Choroid plexus epithelial cell (primary cell): ENCODE measurements at places on chromosomes 3 and 15.

DNA sequence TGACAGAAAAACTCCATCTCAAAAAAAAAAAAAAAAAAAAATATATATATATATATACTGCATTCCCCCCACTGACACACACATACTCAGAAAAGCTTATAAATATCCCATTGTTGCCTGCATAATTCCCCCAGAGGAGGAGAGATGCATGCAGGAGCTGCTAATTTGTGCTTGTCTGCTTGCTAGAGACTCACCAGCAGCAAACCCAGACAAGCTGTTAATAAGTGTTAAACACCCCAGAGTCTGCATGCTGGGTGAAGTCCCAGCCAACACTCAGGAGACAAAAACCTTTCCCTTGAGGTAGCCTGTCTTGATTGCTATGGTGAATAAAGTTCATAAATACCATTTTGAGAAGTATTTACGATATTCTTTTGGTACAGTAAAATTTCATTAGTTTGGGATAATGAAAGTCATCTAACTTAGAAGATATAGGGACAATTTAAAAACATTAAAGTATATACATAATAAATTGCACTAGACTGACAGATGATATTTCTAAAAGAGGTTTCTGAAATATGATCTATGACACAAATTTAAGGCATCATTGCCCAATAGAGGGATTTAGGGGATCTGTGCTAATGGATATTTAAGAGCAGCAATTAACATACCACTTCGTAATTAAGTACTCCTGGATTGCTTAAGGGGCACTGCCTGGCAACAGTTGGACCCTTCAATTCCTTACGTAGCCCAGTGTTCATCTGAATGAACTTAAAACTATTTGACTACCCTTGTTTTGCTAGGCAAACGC lies 400.0 kb upstream of the C2CD4B start:
- DNase-seq = no peak

- no peak for DNase-seq
These were observed 290.8 kb downstream of the NEK10 start for GRCh38 chr3:27078246-27078913.

DNA sequence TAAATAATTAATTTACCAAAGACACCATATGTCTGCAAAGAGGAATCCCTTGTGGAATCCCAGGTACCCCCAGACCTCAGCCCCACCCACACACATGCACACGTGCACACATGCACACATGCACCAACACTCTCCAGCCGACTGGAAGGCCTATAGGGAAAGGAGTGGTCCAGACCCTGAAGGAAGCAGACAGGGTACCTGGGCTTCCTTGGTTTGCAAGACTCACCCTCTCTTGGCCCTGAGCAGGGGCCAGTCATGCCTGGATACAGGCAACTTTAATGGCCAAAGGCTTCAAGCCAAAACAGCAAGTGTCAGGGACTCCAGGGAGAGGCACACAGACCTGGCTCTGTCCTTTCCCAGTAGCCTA lies 8.9 kb upstream of the HAPLN3 start:
- DNase-seq = no peak

DNA sequence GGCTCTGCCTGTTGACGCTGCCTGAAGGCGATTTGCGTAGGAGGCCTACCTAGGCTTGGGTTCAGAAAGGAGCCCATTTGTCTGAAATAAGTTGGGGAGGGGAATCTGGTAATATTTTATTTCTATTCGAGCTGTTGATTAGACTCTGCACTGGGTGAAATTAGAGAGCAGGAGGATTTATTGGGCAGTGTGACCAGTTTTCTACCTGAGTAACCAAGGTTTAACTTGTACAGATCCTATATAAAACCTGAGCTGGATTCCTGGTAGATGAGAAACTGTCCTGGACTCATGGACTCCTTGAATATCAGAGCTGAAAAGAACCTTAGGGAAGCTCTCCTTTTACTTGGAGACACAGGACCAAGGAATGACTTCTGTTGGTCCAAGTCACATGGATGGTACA lies 19.6 kb upstream of the GPR156 start:
- no peak for DNase-seq

- no peak for DNase-seq
These were observed 26.5 kb downstream of the TSPAN3 start for GRCh38 chr15:77044228-77045042.

- peak; percentile 62 for DNase-seq
These were observed 54.7 kb downstream of the RPL22L1 start for GRCh38 chr3:170815340-170815739.

- DNase-seq = no peak
These were observed 17.6 kb upstream of the FRMD4B start for GRCh38 chr3:69403454-69403853.

DNA sequence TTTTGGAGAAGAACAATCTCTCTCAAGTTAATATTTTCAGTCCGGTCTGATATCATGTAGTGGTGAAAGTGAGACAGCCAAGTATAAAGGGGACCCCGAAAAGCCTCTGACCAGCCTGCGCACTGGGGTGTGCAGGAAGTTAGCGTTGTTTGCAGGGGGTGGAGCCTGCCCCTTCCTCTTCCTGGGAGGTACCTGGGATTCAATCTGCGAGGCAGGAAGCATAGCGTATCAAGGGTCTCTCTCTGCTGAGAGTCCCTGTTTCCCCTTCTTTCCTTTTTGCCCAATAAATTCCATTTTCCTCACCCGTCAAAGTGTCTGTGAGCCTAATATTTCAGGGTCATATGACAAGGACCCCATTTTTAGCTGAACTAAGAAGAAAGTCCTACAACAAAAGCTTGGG lies 44.8 kb upstream of the CBLB start:
- no peak for DNase-seq

DNA sequence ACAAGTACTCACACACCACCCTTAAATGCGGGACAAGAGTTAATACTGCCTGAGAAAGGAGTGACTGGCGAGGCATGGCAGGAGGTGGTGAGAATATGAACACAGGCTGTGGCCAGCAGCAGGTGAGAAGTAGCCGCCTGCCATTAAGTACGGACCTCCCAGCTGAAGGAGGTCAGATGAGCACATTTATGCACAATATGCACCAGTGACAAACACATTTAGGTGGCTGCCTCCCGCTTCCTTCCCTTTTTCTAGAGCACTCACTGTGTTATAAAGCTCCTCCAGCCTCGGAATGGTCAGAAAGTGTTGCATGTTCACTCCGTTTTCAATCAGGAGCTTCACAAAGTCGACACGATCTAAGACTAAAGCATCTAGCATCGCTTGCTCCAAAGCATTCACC lies 52.4 kb downstream of the TRPM1 start:
- DNase-seq = no peak

GRCh38 chr15:75051191-75051608 lies 27.8 kb downstream of the PPCDC start:
- DNase-seq = no peak

DNA sequence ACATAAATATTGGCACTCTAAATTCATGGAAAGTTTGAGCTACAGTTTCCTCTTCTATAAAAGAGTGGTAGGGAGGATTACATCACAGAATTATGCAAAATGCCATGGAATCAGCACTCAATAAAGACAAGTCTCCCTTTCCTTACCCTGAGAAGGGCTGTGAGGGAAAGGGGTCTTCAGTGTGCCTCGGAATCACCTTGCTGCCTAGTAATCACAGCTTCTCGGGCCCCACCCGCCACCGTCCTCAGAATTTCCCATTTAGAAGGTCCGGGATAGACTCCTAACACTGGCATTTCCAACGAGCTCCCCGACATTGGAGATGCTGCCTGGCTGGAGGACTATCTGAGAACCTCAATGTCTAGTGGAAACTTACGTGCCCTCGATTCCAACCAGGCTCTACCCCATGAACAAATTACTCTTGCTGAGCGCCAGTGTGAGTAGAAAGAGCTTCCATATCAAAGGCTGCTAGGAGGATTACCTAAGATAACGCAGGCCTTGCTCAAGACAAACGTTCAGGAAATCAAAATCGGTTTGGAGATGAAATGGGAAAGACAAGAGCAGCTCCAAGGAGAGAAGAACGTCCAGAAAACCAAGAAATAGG lies 92.1 kb upstream of the CHD2 start:
- peak; percentile 31 for DNase-seq

DNA sequence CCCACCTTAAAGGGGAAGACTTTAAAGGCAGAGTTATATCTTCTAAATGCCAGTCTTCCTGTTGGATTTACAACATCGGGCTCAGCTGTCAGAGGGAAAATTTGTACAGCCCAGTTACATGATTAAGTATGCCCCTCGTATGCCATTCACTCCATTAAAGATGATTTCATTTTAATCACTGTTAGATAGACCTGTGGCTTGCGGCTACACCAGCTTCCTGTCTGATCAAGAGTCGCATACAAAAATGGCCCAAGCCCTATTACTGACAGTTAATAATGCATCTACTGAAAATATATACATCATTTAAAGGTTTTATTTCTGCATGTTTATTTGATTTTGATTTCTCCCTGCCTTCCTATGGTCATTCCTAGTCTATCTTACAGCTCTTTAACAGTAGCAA lies 7.1 kb downstream of the EIF4E3 start:
- no peak for DNase-seq

GRCh38 chr15:98164571-98164970 lies 204.1 kb downstream of the ARRDC4 start:
- no peak for DNase-seq

GRCh38 chr3:108931035-108931434 lies 22.6 kb downstream of the GUCA1C start:
- DNase-seq = no peak

- DNase-seq = no peak
These were observed 79.2 kb downstream of the ABHD5 start for GRCh38 chr3:43769885-43770425.

GRCh38 chr3:42052132-42052483 lies 39.0 kb upstream of the TRAK1 start:
- DNase-seq = no peak

DNA sequence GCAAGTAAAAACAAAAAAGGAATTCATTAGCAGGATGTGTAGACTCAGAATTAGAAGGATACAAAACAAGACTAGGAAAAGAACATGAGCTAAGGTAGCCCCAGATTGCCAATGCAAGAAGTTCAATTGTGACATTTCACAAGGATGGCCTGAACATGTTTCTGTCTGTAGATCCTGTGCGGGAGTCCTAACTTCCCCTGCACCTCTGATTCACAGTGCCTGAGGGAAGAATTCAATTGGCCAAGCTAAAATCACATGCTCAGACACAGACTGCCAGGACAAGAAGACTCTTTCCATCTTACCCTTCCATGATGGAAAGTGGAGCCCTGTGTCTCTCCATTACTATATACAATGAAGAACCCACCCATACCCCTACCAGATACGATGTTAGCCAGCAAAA lies 251.5 kb downstream of the KCNH8 start:
- DNase-seq = no peak

GRCh38 chr3:15819576-15819975 lies 21.8 kb upstream of the ANKRD28 start:
- DNase-seq = no peak

DNA sequence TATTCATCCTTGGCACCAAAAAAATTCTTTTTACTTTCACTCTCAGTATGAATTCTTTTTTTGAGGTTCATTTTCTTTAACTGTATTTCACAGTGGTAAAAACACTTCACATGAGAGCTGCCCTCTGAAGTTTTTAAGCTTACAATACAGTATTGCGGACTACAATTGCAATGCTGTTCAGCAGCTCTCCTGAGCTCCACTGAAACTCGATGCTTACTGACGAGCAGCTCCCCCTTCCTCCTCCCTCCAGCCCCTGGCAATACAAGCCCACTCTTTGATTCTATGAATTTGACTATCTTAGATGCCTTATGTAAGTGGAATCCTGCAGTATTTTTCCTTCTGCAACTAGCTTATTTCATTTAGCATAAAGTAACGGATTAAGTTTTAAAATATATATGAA lies 183.4 kb downstream of the ADAMTS17 start:
- DNase-seq = no peak

- no peak for DNase-seq
These were observed 71.6 kb downstream of the KAT2B start for GRCh38 chr3:20111836-20112235.

DNA sequence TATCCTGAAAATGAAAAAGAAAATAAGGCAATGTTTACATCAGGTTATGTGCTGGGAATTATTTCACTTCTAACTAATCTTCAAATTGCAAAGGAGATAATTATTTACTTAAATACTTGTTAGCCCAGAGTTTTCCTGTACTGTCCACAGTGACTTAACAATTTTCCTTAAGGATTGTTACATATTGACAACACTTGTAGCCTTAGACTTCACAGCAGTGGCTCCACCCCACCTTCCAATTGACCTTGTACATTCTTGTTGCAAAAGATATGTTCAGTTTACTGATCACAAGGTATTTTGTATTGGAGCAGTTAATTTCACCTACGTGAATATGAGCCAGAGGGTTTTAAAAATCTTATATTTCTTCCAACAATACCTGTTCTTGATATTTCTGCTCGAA lies 376.9 kb downstream of the CNTN6 start:
- no peak for DNase-seq

DNA sequence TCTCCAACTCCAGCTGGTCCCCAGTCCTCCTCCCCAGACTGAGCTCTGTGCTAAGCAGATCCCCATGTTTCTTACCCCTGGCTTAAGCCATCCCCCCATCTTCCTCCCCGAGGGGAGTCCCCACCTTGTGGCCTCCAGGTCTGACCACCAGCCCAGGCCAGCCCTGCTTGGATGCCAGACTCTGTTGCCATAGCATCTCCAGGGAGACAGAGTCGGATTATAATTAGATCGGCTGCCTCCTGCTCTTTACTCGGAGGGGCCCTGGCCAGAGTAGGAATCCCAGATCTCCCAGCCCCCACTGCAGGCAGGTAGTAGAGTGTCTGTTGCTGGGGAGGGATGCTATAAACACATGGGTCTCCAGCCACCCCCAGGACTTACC lies 2.4 kb downstream of the KLHDC8B start:
- peak; percentile 62 for DNase-seq

DNA sequence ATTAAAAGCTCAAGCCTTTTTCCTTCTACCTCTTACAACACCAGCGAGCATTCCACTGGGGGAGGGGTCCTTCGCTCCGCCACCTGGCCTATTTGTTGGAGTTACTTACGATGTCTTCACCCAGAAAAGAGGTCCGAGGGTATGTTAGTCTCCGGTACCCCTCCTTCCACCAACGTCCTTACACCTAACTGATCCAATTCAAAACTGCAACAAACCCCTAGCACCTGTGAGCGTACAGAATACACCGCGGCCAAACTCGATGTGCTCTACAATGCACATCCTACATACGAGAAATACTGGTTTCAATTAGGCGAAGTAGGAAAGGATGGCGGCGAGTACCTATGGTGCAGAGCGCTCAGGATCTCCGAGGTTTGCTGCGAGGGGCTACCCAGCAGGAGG lies 944 bp downstream of the SLITRK3 start:
- no peak for DNase-seq

DNA sequence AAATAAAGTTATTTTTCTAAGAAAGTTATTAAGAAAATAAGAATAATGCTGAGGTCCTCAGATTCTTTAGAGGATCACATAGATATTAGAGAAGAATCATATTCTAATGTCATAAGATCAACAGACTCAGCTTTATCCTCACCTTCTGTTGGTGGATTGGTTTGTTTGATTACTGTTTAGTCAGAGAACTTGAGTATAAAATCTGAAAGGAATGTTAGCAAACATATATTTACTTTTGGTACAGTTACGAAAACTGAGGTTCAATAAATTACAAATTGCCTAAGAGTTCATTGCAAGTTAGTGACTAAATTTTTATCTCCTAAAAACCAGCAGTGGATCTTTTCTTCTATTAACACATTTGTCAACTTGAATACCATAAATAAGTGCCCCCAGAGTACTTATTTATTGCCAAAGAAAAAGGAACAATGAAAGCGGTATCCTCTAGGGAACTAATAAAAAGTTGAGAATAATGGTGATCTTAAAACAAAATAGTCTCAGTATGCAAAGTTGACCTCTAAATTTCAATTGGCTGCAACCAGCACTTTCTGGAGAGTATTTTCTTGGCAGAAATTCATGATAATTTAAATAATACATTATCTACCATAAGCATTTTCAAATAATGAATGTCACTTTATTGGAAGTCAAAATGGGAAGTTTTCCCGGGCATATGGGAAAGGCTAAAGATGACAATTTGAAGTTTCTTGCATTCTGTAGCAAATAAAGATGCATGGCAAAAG lies 296.8 kb downstream of the OTOL1 start:
- DNase-seq = no peak
